Hepatocyte (in vitro differentiated cells): ENCODE measurements at places on chromosomes 4 and X.
A peak's percentile ranks its signal among the peaks of the same experiment; 100 is the strongest.

- DNase-seq: no peak
Observed at GRCh38 chr4:118867311-118868067, 21.2 kb upstream of the SYNPO2 start.

DNA sequence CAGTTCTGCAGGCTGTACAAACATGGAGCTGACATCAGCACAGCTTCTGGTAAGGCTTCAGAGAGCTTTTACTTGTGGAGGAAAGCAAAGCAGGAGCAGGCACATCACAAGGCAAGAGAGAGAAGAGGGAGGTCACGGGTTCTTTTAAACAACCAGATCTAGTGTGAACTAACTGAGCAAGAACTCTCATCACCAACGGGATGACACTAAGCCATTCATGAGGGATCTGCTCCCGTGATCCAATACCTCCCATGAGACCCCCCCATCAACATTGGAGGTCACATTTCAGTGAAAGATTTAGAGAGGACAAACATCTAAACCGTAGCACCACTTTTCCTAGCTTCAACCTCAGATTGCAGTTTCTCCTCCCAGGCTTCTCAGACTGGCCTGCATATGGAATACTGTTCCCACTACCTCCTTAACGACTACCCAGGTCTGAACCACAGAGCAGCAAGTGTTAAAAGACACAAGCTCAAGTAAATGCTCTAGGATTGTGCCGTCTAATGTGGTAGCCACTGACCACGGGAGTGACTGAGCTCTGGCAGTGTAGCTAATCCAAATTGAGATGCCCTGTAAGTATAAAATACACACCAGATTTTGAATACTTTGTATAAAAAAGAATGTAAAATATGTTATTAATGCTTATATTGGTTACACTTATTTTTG is 192.7 kb downstream of the PTTG2 start:
- DNase-seq: no peak

DNA sequence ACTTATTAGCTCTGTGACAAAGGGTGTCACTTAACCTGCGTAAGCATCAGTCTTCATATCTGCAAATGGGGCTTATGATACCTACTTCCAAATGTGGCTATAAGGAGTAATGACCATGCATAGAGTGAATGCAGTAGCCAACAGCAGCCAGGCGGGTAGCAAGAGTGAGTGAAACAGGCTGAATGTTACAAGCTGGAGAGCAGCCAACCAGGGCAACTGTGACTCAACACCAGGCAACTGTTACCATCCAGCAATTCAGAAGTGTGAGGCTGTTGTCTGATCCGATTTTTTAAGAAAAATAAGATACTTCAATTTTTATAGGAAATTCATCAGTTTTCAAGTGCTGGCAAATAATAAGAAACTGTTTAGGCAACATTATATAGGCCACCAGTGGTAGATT is 270.2 kb upstream of the TAPT1 start:
- DNase-seq: no peak

DNA sequence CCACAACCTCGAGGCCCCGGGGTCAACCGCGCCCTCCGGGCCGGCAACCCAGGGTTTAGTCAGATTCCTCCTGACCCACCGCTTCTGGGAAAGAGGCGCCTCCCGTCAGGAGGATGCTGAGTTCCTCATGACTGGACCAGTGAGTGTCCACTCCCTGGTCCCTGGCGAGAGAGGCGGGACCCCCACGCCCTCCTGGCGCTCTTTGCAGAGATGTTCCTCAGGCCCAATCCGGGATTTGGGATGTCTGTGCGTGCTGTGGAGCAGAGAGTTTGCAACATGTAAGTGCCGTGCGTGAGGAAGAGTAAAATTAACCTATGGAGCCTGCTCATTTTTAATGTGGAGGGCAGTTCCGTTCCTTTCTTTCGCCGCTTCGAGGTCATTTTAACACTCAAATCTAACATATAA is 824 bp upstream of the UGDH start:
- DNase-seq: no peak

GRCh38 chr4:128812442-128813235 is 3.1 kb downstream of the JADE1 start:
- peak; percentile 81 for DNase-seq

GRCh38 chr4:22667332-22667940 is 25.3 kb upstream of the GBA3 start:
- DNase-seq: no peak
